ENCODE measurements at places on chromosomes 6 and 20.

- DNase-seq, result no peak
Measured at GRCh38 chr6:144106206-144106605, 10.8 kb upstream of the SF3B5 start.

DNA sequence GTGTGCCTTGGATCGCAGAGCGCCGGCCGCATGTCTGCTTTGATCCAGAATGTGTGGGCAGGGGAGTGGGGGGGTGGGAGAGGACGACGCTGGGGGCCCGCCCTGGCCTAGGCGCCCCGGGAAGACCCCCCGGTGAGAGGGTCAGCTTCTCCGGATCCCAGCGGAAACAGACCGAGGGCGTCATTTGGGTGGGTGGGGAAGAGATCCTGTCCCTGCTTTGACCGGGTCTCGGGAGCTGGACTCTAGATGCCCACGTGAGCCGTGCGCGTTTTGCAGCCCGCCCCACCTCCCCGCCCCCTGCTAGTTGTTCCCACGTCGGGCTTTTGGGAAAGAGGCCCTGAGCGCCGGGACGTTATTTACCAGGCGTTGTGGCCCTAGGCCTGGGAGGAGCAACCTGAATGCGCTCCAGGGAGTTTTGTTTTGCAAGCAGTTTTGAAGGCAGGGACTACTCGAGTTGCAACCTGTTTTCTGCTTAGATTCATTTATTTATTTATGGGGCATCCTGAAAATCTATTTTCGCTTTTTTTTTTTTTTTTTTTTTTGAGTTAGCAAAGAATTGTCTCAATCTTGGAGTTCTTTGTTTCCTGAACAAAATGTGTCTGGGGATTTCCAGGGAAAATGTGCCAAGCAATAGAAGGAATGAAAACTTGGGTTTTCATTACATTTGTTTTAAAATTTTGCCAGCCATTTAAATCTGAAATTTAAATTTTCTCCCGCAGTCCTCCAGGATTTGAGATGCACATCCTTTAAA lies 1.6 kb downstream of the DSP start:
- DNase-seq, result no peak

DNA sequence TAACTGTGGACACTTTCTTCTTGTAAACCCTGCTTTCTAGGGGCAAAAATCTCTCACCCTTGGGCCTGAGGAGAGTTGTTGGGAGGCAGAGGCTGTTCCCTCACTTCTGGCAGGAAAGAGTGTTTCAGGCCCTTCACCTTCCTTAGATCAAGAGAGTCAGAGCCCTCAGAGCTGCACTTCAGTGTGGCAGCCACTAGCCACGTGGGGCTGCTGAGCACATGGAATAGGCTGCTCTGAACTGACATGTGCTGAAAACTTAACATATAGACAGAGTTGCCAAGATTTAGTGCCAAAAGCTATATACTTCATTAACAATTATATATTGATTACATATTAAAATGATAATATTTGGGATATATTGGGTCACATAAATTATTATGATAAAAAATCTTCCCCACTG lies 4.4 kb upstream of the LMBRD1 start:
- DNase-seq, result no peak

DNA sequence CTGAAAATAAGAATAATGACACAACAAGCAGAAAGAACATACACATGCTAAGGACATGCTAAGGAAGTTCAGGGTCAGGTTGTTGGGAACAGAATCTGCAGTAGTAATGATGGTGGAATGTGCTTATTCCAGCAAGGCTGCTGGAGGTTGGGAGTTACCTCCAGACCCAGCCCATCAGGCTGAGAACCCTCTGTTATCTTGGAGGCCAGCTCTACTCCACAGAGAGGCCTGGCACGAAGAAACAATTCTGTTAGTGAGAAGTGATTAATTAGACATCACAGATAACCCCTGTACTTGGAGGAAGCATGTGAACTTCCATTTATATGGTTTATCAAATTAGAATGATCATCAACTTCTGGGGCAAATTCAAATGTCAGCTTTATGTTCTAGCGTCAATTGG lies 22.1 kb upstream of the ARHGAP18 start:
- no peak for DNase-seq

DNA sequence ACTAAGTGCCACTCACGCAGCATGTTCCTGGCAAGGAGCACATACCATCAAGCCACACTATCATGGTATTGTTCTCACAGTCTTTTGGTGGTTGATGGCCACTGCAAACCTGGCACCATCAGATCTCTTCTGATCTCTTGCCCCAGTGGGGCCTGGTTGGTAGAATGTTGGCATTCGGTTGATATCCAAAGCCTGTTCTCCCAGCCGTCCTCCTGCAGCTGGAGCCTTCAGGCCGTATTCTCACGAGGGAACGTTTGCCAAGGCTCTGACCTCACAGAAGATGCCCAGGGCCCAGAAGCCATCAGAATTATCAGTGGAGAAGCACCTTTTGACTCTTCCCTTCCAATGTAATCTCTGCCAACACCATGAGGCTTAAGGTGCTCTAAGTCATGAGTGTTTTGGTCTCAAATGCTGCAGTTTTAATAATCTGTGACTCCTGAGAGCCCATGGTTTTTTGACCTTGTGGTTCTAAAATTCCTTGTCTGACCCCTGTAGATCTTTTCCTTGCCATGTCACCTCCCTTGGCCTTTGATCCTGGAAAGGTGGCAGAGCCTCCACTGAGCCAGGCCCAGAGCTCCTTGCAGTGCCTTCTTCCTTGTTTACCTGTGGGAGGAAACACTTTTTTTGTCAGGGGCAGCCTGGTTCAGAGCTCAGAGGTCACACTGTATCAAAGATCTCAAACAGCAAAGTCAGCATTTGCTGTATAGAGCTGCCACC lies 27.8 kb downstream of the POFUT1 start:
- DNase-seq, result no peak

DNA sequence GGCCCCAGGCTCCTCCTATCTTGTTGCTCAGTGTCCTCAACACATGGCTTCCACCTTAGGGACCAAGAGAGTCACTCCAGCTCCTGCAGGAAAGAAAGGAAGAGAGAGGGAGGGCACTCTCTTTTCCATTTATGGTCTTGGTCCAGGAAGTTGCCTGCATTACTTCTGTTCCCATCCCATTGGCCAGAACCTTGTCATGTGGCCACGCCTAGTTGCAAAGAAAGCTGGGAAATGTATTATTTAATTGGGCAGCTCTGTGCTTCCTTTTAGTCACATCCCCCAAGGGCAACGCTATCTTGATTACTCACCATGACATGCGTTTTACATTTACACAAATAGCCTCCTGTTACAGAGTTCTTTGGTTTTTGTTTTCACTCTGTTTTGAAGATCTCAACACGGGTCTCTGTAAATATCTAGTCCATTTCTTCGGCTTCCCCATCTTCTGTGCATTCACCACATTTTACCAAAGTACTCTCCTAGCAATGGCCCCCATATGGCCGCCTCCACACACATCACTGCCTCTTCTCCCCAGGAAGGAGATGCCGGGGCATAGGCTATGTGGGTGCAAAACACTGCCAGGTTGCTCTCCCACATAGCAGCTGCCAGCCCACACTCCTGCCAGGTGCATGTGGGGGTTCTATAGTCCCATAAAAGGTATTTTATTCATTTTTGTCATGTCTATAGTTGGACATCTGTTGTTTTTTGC lies 35.7 kb upstream of the ZMYND8 start:
- no peak for DNase-seq

GRCh38 chr6:140604786-140605185 lies 1230.3 kb upstream of the CITED2 start:
- no peak for DNase-seq

DNA sequence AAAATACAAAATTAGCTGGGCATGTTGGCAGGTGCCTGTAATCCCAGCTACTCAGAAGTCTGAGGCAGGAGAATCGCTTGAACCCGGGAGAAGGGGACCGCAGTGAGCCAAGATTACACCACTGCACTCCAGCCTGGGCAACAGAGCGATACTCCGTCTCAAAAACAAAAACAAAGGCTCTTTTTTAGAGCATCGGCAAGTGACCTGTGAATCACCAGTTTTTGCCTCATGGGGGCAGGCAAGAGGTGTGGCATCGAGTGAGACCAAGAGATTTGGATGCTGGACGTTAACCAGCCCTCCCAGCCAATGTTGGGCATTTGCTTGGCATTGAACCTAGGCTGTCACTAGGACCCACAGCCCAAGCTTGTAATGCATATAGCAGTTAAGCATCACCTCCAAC lies 14.6 kb upstream of the CDK5RAP1 start:
- DNase-seq, result no peak

DNA sequence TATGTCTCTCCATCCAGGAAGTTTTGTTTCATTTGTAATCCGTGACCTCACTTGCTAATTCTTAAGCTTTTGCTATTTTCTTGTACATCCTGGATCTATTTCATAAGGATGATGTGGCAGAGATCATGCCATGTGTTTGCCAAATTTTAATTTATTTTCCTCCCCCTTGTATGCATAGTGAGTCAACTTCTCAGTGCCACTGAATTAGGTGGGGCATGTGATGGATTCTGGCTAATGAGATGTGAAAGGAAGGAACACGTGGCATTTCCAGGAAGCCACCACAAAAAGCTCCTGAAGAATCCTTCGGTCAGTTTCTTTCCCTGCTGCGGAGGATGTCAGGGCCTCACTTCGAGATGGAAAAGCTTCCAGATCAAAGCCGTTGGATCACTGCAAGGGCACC lies 86.2 kb upstream of the PRL start:
- DNase-seq, result no peak

DNA sequence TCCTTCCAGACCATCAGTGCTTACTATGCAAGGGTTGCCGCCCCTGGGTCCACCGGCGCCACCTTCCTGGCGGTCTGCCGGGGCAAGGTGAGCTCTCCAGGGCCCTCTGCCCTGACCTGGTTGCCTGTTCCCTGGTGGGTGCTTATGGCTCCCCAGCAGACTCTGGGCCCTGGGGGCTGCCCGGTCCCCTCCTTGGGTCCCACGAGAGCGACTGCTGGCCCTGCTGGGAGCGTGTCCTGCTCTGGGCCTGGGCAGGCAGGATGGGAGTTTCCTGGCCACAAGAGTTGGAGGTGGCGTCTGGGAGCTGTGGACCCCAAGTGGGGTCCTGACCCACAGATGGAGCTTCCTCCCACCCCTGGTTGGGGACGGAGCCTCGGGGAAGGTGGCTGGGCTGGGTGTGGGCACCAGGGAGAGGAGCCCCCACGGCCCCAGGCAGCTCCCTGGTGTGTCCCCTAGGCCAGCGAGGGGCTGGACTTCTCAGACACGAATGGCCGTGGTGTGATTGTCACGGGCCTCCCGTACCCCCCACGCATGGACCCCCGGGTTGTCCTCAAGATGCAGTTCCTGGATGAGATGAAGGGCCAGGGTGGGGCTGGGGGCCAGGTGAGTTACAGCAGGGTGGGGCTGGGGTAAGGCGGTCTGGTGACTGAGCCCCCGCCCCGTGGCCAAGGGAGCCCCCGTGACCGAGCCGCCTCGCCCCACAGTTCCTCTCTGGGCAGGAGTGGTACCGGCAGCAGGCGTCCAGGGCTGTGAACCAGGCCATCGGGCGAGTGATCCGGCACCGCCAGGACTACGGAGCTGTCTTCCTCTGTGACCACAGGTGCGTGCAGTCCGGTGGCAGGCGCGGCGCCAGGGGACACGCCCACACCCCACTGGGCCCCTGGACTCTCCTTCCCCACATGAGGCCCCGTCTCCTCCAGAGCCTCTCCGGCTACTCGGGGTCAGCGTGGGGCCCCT lies 7.1 kb upstream of the TNFRSF6B start:
- DNase-seq, result no peak

DNA sequence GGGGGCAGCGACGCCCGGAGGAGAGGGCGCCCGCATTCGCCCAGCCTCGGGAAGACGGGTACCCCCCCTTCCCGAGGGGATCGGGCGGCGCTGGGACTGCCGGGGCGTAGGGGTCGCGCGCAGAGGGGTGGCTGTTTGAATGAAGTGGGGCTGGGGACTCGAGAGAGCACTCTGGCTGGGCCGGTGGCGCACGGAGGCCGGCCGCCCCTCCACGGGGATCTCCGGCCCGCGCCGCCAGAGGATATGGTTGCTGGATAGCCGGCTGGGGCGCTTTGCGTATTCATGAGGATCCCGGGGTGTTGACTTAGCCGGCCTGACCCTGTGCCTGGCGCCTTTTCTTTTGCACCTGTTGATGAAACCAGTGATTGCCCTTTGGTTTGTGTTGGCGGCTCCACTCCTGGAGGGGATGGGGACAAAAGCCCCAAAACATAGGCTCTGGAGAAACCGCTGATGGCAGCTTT lies 469 bp downstream of the SYNJ2 start:
- no peak for DNase-seq

DNA sequence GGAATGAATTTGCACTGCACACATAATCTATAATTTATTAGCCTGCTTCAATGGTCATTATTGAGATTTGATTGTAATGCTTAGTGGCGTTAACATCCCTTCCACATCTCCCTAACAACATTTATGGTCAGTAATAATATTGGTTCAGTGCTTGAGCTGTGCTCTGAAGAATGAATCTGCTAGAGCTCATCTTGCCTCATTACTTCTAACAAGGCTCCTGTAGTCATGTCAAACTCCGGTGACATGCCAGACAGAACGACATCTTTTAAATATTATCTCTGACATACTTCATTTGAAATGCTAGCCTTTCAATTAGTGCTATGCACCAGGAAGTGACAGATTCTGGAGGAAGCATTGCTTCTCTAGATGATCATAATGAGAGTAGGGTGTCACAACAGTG lies 240.3 kb upstream of the BTBD3 start:
- no peak for DNase-seq

GRCh38 chr20:8457978-8458377 lies 325.9 kb downstream of the PLCB1 start:
- no peak for DNase-seq

- DNase-seq, result no peak
Measured at GRCh38 chr6:136037876-136038460, 186.5 kb downstream of the PDE7B start.

DNA sequence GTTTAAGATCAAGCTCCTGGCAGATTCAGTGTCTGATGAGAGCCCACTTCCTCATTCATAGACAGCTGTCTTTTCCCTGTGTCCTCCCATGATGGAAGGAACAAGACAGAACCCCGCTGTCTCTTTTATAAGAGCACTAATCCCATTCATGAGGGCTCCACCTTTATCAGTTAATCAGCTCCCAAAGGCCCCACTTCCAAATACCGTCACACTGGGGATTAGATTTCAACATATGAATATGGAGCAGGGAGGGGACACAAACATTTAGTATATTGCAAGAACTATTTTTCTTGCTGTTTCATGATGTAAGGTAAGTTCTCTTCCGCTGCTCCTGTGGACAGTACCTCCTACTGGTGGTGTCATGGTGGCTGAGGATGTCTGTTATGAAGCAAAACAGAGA lies 158.3 kb upstream of the IRAK1BP1 start:
- no peak for DNase-seq

GRCh38 chr6:6806844-6807518 lies 218.5 kb downstream of the LY86 start:
- no peak for DNase-seq

- DNase-seq, result no peak
Measured at GRCh38 chr20:62834967-62835730, 18.3 kb downstream of the COL9A3 start.

DNA sequence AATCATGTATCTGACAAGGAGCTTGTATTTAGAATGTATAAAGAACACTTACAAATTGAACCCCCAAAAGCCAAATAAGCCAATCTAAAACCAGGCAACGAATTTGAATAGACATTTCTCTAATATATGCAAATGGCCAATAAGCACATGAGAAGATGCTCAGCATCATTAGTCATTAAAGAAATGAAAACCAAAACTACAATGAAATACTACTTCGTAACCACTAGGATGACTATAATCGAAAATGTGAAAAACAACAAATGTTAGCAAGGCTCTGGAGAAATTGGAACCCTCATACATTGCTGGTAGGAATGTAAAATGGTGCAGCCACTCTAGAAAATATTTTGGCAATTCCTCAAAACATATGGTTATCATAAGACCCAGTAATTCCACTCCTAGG lies 105.8 kb upstream of the TOP1 start:
- DNase-seq, result no peak

All from stimulated activated CD4-positive, alpha-beta T cell treated with anti-CD3 and anti-CD28 coated beads, Interleukin-1b, Interleukin-23, amount 100 ng/mL, for 1 hour (primary cell).